GM23338 (cell line): ENCODE measurements at places on chromosomes 4 and X.

DNA sequence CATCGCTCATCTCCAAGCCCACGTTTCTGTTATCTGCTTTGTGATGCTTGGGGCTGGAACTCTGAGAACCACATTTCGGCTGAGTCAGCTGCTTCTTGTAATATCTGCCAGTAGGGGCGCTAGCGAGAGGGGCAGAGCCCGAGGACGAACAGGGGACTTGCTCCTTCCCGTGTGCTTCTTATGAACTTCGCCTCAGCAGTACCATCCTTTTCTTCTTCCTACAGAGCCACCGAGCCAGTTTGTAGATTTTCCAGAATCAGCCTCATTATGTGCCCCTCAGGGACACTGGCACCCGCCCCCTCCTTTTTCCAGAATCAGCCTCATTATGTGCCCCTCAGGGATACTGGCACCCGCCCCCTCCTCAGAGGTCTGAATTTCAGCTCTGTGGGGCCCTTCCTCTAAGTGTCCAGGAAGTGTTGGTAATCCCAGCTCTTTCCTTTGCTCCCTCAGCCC is 441.7 kb upstream of the RASGEF1B start:
- peak; percentile 94 for DNase-seq

- DNase-seq: no peak
Observed at GRCh38 chr4:152898606-152899005, 37.5 kb upstream of the FHDC1 start.

DNA sequence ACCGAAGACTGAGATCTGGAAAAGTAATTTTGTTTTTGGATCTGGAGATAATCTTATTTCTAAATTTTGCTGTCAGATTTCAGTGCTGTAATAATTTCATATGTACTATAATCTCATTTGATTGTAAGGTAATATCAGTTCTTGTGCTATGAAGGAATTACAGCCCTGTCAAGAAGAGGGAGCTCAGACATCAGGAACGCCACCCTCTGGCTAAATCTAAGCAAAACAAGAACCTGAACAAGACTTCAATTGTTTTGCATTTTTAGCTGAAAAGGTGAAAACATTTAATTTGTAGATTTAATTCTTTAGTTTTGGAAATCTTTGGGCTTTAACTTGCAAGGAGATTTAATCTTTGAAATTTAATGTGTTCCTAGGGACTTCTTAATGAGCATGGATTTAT is 525.4 kb upstream of the HS3ST1 start:
- peak; percentile 71 for DNase-seq

DNA sequence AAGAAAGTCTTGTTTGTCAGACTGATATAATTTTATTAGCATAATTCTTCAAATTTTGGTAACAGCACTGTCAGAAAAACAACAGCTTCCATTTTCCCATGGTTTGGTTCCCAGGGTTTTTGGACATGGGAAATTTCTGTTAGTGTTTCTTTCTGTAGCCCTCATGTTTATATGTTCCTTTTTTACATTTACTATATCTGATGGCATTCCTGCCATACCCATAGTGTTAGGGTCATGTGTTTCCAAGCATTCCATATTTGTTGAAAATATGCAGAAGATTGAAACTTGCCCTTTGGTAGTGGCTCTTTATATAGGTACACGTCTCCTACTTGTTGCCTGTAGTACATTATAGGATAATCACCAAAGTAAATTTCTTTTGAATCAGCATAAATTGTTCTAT is 65.8 kb downstream of the PDLIM5 start:
- no peak for DNase-seq

DNA sequence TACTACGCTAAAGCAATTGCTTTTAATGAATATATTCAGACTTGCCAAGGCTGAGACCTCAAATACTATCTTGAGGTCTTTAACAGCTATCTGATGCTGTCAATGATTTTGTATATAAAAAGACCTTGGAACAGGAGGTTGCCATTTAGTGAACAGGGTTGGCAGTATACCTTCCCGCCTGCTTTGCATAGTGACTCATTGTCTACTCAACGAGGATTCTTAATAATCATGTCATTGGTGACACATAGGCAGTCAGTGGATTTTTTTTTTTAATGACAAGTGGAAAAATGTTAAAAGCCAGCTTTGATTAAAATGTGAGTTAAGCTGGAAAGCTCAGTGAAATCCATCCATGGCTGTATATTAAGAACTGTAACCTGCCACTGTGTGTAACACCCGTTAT is 164.0 kb downstream of the ASMT start:
- DNase-seq: no peak

DNA sequence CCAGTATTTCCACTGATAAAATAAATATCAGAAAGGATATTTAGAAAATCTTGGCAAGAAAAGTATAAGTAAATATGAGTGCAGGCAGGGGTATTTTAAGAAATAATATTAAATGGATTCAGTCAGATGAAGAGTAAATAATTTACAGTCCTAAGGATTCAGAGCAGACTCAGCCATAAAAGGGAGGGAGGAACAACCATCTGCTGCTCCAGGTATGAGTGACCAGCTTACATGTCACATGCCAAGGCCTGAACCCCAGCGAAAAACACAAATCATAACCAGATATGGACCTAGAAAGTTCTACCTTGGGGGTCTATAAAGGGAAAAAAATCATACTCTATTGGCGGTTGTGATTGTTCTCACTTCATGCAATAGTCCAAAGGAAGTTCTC is 166.8 kb downstream of the COL4A6 start:
- no peak for DNase-seq

GRCh38 chrX:74902806-74903205 is 22.4 kb downstream of the NEXMIF start:
- peak; percentile 0 for DNase-seq

DNA sequence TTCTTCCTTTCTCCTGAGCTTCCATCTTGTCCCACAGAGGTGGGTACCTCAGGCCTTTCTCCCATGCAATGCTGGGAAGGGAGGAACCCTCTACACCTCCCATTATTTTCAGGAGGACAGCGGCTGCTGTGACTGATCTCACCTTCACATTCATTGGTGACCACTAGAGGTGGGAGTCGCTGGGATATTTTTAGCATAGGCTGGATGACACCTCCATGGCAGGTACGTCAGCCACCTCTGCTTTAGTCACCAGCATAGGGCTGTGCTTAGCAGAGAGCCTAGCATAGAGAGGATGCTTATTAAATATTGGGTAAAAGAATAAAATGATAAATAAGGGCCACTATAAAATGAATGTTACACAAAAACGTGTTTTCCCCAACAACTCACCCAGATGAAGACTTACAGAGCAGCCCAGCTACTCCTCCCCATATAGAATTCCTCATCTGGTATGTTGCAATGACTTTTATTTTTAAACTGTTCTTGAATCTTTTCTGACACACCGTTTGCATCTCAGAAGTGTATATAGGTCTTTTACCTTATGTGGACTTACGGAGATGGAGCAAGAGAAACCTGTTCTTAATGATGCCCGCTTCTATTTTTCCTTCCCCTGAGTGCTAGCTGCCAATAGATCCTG is 60.9 kb upstream of the SORBS2 start:
- no peak for DNase-seq

GRCh38 chrX:4129626-4130025 is 416.2 kb upstream of the PRKX start:
- DNase-seq: no peak
